ENCODE measurements at places on chromosomes 4 and X. TPM values are rescaled to one million over a fixed set of nuclear protein-coding genes. Genes with fewer than 3 reads are reported as not detected.

DNA sequence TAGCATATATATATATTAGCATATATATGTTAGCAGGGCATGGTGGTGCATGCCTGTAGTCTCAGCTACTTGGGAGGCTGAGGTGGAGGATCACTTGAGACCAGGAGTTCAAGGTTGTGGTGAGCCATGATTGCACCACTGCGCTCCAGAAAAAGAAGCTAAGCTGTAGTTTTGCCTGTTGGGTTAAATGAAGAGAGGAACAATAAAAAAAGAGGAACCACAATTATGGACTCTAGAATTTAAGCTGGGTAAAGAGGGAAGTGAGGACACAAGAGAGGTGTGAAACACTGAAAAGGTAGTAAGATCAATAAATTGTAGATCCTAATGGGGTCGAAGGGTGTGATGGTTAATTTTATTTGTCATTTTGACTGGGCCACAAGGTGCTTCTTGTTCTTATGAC lies 40.5 kb upstream of the HSD17B10 start:
- no peak overlapping the region for H3K27ac ChIP-seq
- DNase-seq: no peak
- H3K36me3 ChIP-seq: no peaks in the 10 kb centered on the region
- no peaks in the 10 kb centered on the region for H3K27me3 ChIP-seq
- no peaks in the 10 kb centered on the region for H3K4me1 ChIP-seq

- no peak overlapping the region for H3K4me3 ChIP-seq
- H3K27ac ChIP-seq: no peak overlapping the region
- DNase-seq: no peak
- no peaks in the 10 kb centered on the region for H3K36me3 ChIP-seq
- H3K27me3 ChIP-seq: no peaks in the 10 kb centered on the region
Measured at GRCh38 chr4:93645120-93645519, 183.4 kb upstream of the ATOH1 start.

DNA sequence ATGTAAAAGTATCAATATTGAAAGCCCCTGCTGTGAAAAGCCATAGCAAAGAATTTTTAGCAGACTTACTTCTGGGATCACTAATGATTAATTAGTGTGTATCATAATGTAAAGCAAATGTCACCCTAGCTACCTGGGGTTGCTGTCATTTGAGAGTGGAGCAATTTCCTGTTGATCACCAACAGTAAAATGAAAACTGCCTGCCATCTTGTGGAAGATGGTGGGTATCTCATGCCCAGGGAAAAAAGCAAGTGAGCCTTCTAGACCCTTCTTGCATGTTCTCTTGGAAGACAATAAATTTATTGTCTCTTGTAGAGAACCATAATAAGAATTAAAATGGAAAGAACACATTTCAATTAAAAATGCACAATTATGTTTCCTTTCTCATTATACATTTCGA lies 360.2 kb downstream of the ZIC3 start:
- no peaks in the 10 kb centered on the region for H3K27me3 ChIP-seq
- DNase-seq: peak; percentile 1
- no peak overlapping the region for H3K27ac ChIP-seq

DNA sequence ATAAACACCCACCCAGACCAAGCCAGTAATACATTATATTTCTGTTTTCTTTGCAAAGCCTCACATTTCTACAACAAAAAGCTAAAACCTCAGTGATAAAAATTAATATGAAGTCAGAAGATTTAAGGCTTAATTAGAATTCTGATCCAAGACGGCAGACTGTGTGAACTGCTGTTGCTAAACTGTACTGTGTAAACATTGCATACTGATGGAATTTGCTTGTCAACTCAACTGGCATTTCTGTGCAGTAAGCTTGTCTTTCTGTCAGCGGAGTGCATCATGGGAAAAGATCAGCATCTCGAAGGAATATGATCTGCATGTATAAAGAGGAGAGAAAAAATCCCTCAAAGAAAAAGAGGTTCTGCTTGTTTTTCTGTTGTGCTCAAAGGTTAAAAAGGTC lies 69.4 kb upstream of the SPANXB1 start:
- no peaks in the 10 kb centered on the region for H3K4me1 ChIP-seq
- no peaks in the 10 kb centered on the region for H3K36me3 ChIP-seq
- no peak overlapping the region for H3K4me3 ChIP-seq
- no peak overlapping the region for H3K27ac ChIP-seq
- no peak for DNase-seq

DNA sequence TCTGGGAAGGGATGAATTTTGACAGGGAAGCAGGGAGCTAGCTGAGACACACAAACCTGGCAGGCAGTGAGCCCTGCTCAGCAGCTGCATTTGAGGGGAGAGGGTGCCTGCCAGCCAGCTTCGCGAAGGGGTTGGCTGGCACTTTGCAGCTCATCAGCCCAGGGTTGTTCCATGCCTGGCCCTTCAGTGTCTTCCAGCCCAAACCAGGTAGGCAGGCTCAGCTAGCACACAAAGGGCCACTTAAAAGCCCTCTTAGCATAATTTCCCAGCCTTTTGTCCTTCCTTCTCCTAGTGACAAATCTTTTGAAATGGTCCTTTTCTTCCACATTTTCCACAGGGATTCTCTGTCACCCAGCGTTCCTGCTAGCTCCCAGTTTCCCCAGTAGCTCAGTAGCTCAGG lies 4.3 kb upstream of the FRMPD3 start:
- H3K27me3 ChIP-seq: peaks cover 16% of the 10 kb centered on the region
- DNase-seq: no peak
- no peaks in the 10 kb centered on the region for H3K4me1 ChIP-seq

DNA sequence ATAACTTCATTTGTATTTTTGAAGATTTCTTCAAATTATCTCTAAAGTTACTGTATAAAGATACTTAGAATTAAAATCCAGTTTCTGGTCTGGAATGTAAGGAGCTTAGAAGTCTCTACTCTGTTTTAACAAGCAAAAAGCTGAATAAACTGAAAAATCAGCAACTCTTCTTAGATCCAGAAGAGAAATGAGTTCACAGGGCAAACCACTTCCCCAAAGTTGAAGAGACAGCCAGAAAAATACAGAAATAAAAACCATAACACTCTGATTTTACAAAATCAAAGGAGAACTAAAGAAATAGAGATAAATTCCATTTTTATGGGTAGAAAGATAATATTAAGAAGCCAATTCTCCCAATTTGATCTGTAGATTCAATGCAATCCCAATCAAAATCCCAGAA lies 1166.8 kb downstream of the ADGRL3 start:
- H3K4me3 ChIP-seq: no peak overlapping the region
- no peaks in the 10 kb centered on the region for H3K36me3 ChIP-seq

DNA sequence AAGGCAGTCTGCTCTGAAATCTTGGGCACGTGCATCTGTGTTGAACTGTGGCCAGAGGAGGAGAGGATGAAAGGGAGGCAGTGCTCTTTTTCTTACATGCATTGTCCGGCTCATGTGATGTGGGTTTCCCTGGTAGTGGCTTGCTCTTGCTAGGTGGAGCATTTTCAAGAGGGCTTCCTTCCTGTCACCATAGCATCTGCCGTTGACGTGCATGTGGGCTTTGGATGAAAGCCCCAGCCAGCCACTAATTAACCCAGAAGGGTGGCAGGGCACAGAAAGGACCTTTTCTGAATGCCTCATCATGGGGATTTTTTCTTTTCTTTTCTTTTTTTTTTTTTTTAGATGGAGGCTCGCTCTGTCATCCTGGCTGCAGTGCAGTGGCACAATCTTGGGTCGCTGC lies 121.3 kb downstream of the GPR143 start:
- no peaks in the 10 kb centered on the region for H3K27me3 ChIP-seq
- DNase-seq: no peak
- H3K27ac ChIP-seq: no peak overlapping the region
- no peak overlapping the region for H3K4me3 ChIP-seq
- no peaks in the 10 kb centered on the region for H3K4me1 ChIP-seq
- H3K36me3 ChIP-seq: no peaks in the 10 kb centered on the region

GRCh38 chr4:94466371-94466770 lies 14.6 kb downstream of the PDLIM5 start:
- no peak for DNase-seq
- peaks cover 4% of the 10 kb centered on the region for H3K4me1 ChIP-seq
- no peaks in the 10 kb centered on the region for H3K27me3 ChIP-seq

DNA sequence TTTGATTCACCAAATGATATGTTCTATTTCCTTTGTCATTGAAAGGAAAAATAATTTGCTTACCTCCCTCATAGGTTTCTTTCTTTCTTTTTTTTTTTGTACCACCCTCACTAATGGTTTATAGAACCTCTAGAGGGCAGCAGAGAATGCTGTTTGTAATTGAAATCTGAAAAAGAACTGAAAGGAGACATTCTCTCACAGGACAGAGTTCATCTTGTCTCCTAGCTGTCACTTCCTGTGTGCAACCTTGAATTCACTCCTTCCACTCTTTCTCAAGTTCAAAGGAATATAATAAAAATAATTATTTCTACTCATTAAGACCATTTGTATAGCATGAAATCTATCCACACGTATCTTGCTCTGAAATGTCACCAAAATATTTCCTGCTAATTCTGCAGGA lies 51.0 kb downstream of the GUCY1B1 start:
- H3K36me3 ChIP-seq: no peaks in the 10 kb centered on the region
- H3K4me3 ChIP-seq: no peak overlapping the region
- no peaks in the 10 kb centered on the region for H3K27me3 ChIP-seq
- no peak overlapping the region for H3K27ac ChIP-seq
- DNase-seq: peak; percentile 81

GRCh38 chrX:149825424-149825823 lies 43.7 kb downstream of the MAGEA9 start:
- DNase-seq: no peak
- no peak overlapping the region for H3K4me3 ChIP-seq
- H3K27me3 ChIP-seq: no peaks in the 10 kb centered on the region
- H3K36me3 ChIP-seq: no peaks in the 10 kb centered on the region
- H3K27ac ChIP-seq: no peak overlapping the region

DNA sequence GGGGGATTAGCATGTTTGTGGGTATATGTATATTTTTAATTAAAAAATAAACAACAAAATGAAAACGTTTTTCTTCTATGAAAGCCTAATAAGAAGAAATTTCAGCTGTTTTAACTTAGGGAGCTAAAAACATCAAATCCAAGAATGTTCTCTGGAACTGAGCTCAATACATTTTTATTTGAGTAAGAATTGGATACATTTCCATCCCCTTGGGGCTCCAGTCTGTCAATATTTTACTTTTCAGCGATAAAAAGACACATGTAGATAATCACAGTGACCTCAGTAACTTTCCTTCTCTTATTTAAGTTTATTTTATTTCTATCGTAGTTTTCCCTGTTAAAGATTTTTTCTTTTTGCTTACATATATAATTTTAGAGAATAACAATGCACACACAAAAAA lies 59.3 kb downstream of the ELOVL6 start:
- no peaks in the 10 kb centered on the region for H3K36me3 ChIP-seq
- no peak overlapping the region for H3K27ac ChIP-seq
- no peaks in the 10 kb centered on the region for H3K4me1 ChIP-seq
- H3K4me3 ChIP-seq: no peak overlapping the region

DNA sequence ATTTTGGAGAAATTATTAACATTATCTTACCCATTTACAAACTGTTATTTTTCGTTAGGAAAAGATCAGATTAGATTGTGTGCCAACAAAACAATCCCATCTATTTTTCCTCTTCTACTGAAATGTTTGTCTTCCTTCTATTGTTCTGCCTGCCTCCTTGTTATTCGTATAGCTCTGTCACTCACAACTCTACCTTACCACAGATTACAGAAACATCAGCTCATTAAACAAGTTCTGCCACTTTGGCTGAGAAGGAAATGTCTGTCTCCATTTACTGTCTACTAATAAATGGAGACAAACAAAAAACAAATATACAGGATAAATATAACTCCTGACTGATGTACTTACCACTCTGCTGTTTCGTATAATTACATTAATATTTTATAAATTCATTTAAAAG lies 211.4 kb downstream of the ENOX2 start:
- no peaks in the 10 kb centered on the region for H3K4me1 ChIP-seq
- H3K4me3 ChIP-seq: no peak overlapping the region
- H3K27ac ChIP-seq: no peak overlapping the region
- H3K36me3 ChIP-seq: no peaks in the 10 kb centered on the region
- DNase-seq: no peak

DNA sequence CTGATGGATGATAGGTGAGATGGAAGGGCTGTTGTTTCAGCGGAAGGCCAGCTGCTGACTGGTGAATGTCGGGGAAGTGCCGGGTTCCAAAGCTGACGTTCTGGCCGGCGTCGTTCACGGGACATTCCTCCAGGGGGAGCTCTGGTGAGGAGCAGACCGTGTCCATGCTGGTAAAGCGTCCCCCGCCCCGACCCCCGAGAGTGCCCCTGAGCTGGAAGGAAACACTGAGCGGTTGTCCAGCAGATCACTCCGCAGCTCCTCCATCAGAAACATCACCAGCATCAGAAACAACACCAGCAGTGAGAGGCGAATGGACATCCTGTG lies 18.6 kb upstream of the ADRA2C start:
- H3K36me3 ChIP-seq: no peaks in the 10 kb centered on the region
- no peak overlapping the region for H3K4me3 ChIP-seq

DNA sequence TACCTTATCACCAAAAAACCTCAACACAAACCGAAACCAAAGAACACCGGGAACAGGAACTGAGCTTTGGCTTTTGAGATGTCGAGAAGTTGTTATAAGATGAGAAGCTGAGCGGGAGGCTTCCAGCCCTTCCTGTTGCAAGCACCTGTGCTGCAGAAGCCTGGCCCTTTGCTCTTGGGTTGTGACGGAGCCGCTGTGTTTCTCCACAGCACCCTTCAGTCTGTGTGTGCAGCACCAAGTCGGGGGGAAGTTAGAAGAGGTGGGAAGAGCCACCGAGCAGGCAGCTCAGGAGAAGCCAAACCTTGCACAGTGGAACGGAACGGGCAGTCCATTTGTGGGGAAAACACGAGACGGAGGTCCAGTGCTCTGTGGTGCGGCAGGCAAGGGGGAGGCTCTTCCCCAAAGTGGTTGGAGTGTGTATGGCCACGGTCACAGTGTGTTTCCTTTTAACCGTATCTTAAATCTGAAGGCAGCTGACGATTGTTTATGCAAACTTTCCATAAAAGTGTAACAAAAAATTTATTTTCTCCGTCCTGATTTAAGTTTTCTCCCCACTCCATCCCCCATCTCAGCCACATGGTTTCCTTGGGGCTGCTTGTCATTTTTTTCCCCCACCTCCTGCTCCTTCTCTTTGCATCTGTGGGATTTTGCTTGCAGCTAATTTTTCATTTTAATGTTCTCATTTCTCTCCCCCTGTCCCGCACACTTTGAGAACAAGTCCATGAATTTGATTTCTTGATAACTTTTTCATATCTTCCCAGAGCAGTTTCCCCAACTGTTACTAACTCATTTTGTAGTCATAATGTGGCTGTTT lies 123.7 kb downstream of the STOX2 start:
- H3K36me3 ChIP-seq: no peaks in the 10 kb centered on the region
- H3K27me3 ChIP-seq: peaks cover 3% of the 10 kb centered on the region
- peaks cover 2% of the 10 kb centered on the region for H3K4me1 ChIP-seq
- H3K27ac ChIP-seq: no peak overlapping the region

- peak; percentile 15 for DNase-seq
- H3K36me3 ChIP-seq: peaks cover 14% of the 10 kb centered on the region
- H3K4me3 ChIP-seq: peak overlapping the region; percentile 57
- H3K4me1 ChIP-seq: no peaks in the 10 kb centered on the region
- peak overlapping the region; percentile 98 for H3K27ac ChIP-seq
- H3K27me3 ChIP-seq: no peaks in the 10 kb centered on the region
Measured at GRCh38 chr4:147683188-147683591, 773 bp downstream of the PRMT9 start.

Gene LGI2
- not detected for polyA plus RNA-seq

Gene COL25A1
- polyA plus RNA-seq: 0.24 TPM

Gene COX7B2
- not detected for polyA plus RNA-seq

Gene GLRB
- polyA plus RNA-seq: not detected

Gene FAM9C
- polyA plus RNA-seq: not detected

Gene SPANXN3
- not detected for polyA plus RNA-seq

Gene MTM1
- polyA plus RNA-seq: 13.2 TPM

Gene FHL1
- polyA plus RNA-seq: 72.5 TPM

Gene RAB40AL
- polyA plus RNA-seq: 0.06 TPM

Gene MAN2B2
- polyA plus RNA-seq: 13.4 TPM

Gene ARR3
- polyA plus RNA-seq: not detected

Gene CT45A5
- polyA plus RNA-seq: not detected

Gene FAM53A
- polyA plus RNA-seq: 0.97 TPM

Gene LRCH2
- polyA plus RNA-seq: 1.5 TPM

Gene CCSER1
- 3.5 TPM for polyA plus RNA-seq
